ENCODE measurements at places on chromosomes 3 and 15. TPM values are rescaled to one million over a fixed set of nuclear protein-coding genes. Genes with fewer than 3 reads are reported as not detected.

CSPG4 gene
- total RNA-seq = 328 TPM

ZNF660 gene
- total RNA-seq = 2.2 TPM

PAK6 gene
- total RNA-seq = 0.13 TPM

CISH gene
- 1.0 TPM for total RNA-seq

CCDC39 gene
- not detected for total RNA-seq

SLC9C1 gene
- 0.43 TPM for total RNA-seq

SST gene
- not detected for total RNA-seq

CEMIP gene
- 994 TPM for total RNA-seq

ECE2 gene
- 0.17 TPM for total RNA-seq

NT5DC2 gene
- 117 TPM for total RNA-seq

TEX55 gene
- total RNA-seq = not detected

RBMS3 gene
- 68.2 TPM for total RNA-seq

PP2D1 gene
- not detected for total RNA-seq

RPS17 gene
- total RNA-seq = 1,254 TPM

GOLGA8T gene
- 0.17 TPM for total RNA-seq

MCTP2 gene
- total RNA-seq = 8.9 TPM

ALDH1A3 gene
- total RNA-seq = 31.0 TPM

TUSC7 gene
- total RNA-seq = not detected

SEMA6D gene
- 4.4 TPM for total RNA-seq

COL6A5 gene
- total RNA-seq = not detected

ZPLD1 gene
- 1.1 TPM for total RNA-seq

OCA2 gene
- not detected for total RNA-seq

PTPRG gene
- total RNA-seq = 72.5 TPM

Data from smooth muscle cell of the pulmonary artery (primary cell).